NCI-H748 treated with DMSO at 0.1 percent for 48 hours (cell line): ENCODE measurements at places on chromosomes 13 and 19.

GRCh38 chr19:488505-489417, 7.5 kb upstream of the MADCAM1 start:
- DNase-seq = peak; percentile 37

DNA sequence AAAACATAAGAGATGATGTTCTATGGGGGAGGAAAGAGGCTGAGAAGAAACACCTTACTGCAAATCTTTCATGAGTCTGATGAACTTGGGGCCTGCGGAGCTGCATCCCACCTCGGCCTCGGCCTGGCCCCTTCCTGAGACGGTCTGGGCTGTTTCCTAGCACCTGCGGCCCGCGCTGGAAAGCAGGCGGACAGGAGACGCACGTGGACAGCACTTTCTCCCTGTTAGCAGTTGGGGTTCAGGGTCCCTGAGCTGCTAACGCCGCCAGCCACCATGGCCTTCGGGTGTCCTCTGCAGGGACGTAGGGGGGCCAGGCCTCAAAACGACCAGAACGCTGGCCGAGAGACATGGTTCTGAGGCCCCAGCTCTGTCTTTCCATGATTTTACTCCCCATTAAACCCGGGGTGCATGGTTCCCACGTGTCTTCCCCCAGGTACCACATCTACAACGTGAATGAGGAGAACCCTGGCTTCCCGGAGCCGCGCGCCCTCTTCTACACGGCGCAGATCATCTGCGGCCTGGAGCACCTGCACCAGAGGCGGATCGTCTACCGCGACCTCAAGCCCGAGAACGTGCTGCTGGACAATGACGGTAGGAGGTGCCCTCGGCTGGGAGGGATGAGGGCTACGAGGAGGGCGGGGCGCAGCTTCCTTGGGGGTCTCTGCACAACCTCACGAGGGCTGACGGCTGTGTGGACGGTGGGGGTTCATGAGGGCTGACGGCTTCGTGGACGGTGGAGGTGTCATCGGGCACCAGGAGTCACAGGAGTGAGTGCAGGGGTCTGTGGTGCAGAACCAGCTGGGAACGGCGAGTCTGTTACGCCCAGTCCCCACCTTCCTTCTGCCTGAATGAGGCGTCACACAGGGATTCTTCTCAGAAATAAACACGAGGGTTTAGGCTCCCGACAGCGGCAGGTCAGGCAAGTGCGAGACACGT, 4.3 kb downstream of the GRK1 start:
- no peak for DNase-seq

GRCh38 chr19:18657590-18658365, 20.9 kb downstream of the KLHL26 start:
- no peak for DNase-seq

GRCh38 chr19:10763828-10764339, 46.0 kb downstream of the DNM2 start:
- no peak for DNase-seq

GRCh38 chr19:45283443-45284033, 32.5 kb downstream of the MARK4 start:
- DNase-seq = no peak

DNA sequence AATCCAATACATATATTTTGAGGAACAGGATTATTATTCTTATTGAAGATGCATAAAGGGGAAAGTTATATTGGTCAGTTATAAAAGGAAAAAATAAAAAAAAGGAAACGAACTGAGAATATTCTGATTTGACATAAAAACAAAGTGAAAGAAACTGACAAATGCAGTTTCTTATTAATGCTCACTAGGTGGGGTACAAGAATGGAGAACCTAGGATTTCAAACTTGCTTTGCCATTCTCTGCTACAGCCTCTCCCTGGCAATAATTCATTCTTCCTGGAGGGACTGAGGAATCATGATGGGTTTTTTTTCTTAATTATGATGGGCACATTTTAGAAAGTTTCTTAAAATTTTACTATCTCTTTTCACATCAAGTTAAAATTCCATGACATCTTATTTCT, 154.9 kb downstream of the PCDH9 start:
- DNase-seq = no peak

GRCh38 chr13:20127562-20128458, 33.0 kb downstream of the GJA3 start:
- peak; percentile 76 for DNase-seq

DNA sequence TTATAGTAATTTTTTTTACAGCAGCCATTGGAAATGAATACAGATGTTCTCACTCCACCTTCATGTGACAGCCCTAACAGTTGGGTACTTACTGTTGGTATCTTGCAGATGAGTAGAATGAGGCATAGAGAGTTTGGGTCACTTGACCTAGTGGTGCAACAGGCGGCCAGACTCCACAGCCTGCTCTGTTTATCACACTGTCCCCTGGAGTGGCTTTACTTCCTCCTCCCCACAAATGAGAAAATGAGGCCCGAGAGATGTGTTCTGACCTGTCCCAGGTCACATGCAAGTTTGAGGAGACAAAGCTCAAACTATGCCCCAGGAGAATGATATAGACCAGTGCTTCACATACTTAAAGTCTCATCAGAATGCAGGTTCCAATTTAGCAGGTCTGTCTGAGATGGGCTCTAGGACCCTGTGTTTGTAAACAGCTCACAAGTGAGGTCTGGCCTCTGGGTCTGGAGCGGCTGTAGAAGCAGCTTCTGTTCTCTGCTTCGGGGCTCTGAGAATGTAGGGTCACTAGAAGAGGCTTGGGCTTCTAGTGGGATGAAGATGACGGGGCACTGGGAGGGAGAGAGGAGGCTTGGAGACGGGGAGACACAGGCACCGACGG, 37.4 kb upstream of the RCBTB2 start:
- DNase-seq = no peak

GRCh38 chr19:16433986-16434385, 37.8 kb downstream of the EPS15L1 start:
- DNase-seq = no peak

- no peak for DNase-seq
Measured at GRCh38 chr13:51523082-51523518, 61.2 kb upstream of the WDFY2 start.

- DNase-seq = no peak
Measured at GRCh38 chr13:94632226-94632980, 30.7 kb downstream of the GPR180 start.

DNA sequence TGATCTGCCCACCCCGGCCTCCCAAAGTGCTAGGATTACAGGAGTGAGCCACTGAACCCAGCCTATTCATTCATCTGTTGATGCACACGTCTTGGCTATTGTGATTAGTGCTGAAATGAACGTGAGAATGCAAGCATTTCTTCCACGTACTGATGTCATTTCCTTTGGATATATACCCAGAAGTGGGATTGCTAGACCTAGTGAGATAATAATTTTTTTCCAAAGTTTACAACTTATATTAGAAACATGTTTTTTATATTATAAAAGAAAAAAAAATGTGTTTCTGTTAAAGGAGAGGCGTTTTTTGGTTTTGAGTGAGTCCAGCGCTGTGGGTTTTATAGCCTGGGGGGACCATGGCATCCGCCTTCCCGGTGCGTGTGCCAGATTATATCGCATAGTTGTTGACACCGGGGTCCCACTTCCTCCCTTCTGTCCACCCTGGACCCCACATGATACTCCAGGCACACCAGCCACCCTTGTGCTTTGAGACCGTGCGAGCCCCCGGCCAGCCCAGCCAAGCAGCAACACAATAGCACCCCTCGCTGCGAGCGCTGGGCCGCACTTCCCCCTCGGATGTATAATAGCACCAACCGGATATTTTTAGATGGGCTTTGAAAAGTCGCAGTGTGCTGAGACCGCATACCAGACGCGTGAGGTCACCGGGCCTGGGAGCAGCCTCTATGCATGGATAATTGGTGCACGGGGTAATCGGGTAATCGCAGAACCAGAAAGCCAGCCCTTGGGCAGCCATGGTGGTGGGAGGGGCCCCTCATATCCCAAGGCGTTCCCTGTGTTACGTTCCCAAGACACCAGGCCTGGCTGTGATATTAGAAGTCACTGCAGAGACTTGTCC, 59.6 kb downstream of the MYO9B start:
- no peak for DNase-seq

- DNase-seq = no peak
Measured at GRCh38 chr13:113464476-113464875, 11.2 kb upstream of the ADPRHL1 start.

DNA sequence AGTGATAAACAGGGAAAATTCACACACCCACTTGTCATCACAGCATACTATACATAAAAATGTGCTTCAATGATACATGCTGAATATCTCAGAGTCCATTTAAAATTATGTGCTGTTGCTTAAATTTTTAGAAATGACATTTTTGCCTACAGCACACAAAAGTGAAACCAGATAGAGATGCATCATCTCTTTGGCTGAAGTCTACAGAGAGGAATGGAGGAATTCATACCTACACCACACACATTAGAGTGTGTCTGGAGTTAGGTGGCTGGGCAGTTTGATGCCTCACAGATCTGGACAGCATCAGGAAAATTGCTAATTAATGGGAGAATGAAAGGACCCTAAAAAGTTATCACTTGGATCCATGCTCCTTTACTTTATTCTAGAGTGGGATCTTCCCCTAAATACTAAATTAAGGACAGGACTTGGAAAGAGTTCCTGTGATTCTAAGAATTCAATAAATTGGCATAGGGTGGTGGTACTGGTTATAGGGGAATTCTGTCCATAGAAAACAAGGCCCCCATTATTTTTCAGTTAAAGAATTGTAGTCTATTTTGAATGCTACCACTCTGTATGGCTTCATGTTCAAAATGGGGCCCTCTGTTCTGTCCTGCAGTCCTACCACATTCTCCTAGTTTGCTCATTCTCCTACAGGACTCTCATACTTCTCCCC, 41.3 kb downstream of the RCBTB2 start:
- DNase-seq = no peak

DNA sequence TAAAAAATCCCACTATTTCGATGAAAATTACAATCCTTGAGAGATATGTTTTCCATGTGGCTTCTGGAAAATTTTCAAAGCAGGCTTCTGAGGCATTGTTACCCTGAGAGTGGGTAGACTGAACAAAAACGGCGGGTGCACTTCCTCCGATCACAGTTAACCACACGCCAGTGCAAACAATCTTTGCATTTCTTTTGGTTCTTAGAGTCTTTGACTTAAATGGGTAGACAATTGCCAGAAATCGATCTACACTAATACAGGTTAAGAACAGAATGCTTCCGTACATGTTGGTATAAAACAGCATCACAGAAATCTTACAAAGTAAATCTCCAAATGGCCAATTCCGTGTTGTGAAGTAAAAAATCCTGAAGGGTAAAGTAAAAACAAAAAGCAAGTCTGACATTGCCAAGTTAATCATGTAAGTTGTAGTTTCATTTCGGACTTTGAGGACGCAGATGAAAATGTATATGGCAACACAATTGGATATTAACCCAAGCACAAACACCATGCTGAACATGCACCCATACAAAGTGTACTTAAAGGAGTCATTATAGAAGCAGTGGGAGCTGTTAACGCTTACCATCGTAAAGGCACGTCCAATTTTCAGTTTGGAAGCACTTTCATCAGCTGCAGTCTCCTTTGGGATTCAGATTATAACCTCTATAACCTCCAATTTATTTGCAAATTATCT, 927 bp downstream of the LPAR6 start:
- no peak for DNase-seq

GRCh38 chr19:4581666-4582553, 22.4 kb upstream of the SEMA6B start:
- no peak for DNase-seq

DNA sequence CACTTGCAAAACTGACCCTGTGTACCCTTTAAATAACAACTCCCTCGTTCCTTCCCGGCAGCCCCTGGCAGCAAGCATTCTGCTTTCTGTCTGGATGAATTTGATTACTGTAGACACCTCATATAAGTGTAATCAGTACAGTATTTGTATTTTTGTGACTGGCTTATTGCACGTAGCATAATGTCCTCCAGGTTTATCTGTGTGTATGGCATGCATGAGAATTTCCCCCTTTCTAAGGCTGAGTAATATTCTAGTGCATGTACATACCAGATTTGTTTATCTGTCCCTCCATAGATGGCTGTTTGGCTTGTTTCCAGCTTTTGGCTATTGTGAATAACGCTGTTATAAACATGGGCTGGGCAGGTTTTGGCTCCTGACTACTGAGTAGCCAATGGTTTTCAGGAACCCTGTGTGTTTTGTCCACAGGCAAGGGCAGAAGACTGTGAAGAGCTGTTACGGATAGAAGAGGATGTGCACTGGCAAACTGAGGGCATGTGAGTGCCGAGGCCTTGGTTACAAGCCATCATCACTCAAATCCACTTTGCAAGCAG, 98.0 kb downstream of the ESD start:
- peak; percentile 73 for DNase-seq

- DNase-seq = no peak
Measured at GRCh38 chr19:32966750-32967149, 5.0 kb downstream of the CEP89 start.

GRCh38 chr19:6218491-6219146, 61.2 kb downstream of the MLLT1 start:
- DNase-seq = no peak

DNA sequence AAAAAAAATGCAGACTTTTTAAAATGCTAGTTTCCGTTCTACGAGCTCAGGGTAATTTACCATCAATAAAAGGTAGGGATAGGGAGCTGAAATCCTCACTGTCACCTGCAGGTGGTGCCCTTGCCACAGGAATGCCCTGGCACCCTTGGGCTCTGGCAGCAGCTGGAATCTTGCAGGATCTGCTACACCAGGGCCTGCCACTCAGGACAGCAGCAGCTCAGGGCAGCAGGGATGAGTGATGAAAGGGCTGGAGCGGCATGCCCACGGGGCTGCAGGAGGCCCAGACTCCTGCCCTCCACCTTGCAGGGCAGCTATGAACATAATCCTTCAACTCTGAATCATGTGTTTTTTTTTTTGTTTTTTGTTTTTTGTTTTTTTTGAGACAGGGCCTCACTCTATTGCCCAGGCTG, 54.0 kb downstream of the GNG7 start:
- DNase-seq = peak; percentile 53

DNA sequence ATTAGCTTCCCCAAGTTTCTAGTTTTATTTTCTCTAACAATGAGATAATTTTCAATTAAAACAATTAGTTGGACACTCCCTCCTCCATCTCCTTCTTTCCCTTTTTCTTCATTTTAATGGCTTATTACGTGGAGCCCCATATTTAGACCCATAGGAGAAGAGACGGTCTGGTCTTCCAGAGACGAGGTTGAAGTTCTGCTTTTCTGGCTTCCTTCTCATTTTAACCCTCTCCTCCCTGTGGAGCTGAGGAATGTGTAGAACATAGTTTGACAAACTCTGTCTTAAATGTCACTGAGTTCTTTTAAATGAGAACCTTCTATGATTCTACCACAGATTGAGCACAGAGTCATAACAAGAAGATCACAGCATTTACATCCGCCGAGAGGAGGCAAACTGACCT, 86.8 kb downstream of the EDNRB start:
- no peak for DNase-seq

DNA sequence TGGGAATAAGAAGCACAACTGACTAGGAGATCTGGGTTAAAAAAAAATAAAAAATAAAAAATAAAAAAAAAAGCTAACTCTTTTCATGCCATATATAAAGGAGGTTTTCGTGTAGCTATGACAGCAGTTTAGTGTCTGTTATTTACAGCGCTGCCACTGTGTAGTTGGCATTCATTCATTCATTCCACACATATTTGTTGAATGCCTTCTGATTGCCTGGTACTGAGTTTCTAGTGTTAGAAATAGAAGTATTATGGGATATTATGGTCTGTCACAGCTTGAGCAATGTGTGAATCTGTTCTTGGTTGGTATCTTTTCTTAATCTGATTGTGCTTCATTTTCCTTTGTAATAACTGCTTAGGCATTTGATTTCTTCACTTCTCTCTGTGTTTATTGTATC, 237.4 kb downstream of the NBEA start:
- no peak for DNase-seq

GRCh38 chr19:55246462-55247451, 12.1 kb downstream of the PPP6R1 start:
- DNase-seq = no peak
